ENCODE measurements at places on chromosomes 1 and 21.
A peak's percentile ranks its signal among the peaks of the same experiment; 100 is the strongest.

DNA sequence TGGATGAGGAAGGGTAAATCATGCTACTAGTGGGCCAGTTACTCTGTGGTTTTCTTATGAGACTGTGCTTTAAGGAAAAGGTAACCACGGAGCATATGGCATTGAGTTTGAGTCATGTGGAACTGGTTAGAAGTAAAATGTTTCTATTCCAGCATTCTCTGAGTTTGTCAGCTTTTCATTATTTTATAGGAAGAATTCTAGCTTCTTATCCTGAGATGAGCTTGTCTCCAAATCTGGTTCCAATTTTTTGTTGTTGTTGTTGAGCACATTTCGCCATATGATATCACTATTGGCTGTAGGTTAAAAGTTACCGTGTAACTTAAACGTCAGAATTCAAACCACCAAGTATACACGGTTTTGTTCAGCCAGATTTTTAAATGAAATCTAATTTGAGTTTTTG, 69.9 kb downstream of the ATF6 start:
- DNase-seq: no peak

- peak; percentile 77 for DNase-seq
Measured at GRCh38 chr1:37479255-37480124, 5.1 kb downstream of the ZC3H12A start.

GRCh38 chr1:37628026-37628556, 6.6 kb downstream of the RSPO1 start:
- DNase-seq: no peak

DNA sequence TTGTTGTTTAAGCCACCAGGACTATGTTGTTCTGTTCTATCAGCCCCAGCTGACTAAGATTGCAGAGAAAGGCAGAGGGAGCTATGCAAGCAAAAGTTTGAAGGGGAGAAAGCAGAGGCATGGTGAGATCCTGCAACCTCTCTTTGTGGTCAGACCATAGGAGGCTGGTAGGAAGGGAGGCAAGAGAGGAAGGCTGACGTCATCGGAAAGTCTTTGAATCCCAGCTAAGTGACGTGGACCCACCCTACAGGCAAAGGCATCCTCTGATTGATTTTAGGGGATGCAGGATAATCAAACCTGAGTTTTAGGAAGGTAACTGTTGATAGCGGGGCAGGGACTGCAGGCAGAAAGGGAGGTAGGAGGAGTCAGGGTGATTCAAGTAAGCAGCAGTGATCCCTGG, 23.3 kb upstream of the TNNI1 start:
- no peak for DNase-seq

DNA sequence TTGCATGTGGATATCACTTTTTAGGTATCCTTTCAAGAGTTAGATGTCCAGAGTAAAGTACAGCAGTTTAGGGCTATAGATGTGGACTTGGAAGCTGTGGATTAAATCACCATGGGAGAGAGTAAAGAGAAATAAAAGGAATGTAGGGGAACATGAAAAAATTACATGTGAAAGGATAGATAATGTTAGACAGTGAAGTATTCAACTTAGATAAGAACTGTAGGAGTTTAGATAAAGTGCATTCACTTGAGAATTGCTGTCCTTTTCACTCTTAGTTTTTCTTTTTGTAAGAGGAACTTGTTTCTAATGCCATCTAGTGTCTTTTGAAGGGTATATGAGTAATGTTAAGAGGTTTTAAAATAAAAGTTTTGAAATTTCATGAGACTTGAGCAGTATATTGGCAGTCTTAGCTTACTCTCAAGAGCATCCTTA, 40.1 kb downstream of the MAST2 start:
- no peak for DNase-seq

DNA sequence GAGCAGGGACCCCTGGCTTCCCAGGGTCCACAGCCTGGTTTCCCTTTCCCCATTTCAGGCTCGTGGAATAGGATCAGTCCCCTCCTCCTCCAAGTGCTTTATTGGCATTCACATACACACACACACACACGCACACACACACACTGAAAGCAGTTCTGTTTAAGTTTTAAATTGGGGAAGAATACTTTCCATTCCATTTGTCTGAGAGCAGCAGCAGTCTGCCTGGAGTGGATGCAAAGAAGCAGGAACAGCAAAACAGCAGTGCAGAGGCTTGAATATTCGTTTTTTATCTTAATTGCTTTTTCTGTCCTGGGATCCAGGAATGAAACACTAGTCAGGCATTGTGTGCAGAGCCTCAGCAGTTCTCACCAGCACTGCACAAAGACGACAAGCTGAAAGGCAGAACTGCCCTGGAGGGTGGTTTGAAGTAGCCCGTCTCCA, 7.1 kb downstream of the CYB561D1 start:
- no peak for DNase-seq

GRCh38 chr1:157115429-157115838, 15.8 kb upstream of the ETV3L start:
- no peak for DNase-seq

GRCh38 chr1:17419626-17420328, 19.7 kb downstream of the RCC2 start:
- peak; percentile 73 for DNase-seq

GRCh38 chr21:31287201-31287600, 56.9 kb downstream of the TIAM1 start:
- DNase-seq: no peak

DNA sequence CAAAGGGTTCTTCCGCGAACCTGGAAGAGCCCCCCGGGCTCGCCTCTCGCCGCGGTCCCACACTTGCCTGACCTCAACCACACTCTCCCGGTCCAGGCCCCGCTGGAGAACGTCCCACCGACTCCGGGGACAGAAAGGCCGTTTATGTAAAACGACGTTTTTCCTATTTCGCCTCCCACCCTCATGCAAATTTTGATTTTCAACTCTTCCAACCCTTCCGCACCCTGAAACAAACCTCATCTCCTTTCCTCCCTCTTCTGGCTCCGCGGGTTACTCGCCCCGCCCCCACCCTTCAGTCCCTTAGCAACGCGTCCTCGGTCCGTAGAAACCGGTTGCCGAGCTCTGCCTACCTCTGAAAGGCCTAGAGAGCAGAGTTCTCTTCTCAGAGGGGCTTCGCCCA, at the start of gene C1orf141:
C1orf141 (minus strand) TSS at position 276 of the 400 bp plus-strand sequence. CDS start 7,730 bp downstream, outside the sequence.
- no peak for DNase-seq

GRCh38 chr1:58818075-58818474, 34.2 kb upstream of the JUN start:
- DNase-seq: no peak

DNA sequence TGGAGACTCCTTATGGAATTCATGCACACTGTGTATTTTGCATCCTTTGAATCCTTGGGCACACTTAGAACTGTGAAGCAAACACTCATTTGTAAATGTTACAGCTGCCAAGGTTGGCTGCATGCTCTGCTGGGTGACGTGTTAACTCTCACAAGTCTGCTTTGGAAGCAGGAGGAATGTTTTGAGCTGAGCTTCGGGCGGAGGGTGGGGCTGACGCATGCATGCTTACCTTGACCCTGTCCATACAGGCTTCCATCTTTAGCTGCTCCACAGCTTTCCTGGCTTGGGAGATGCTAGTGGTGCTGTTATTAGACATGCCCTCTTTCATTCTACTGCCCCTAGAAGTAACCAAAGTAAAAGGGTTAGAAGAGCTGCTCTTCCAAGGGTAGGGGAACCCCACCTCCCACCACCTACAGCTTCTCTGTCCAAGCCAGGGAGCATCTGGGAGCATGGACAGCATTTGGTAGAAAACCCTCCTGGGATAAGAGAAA, 66.0 kb downstream of the GNG4 start:
- DNase-seq: no peak

DNA sequence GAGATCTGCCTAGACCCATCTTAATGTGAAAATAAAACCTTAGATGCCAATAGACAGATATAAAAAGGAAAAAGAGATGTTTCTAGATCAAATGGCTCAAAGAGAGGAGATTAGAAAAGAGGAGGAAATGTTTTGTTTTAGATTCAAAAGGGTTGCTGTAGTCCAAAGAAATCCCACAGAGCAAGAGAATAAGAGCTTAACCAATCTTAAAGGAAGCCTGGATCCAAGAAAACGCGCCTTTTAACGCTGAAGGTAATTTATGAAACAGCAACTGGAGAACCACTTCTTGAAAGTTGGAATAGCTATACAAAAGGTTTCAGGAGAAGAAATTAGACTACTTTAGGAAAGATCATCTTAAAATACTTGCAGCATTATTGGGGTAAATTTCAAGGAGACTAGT, 298.8 kb downstream of the BRINP2 start:
- no peak for DNase-seq

DNA sequence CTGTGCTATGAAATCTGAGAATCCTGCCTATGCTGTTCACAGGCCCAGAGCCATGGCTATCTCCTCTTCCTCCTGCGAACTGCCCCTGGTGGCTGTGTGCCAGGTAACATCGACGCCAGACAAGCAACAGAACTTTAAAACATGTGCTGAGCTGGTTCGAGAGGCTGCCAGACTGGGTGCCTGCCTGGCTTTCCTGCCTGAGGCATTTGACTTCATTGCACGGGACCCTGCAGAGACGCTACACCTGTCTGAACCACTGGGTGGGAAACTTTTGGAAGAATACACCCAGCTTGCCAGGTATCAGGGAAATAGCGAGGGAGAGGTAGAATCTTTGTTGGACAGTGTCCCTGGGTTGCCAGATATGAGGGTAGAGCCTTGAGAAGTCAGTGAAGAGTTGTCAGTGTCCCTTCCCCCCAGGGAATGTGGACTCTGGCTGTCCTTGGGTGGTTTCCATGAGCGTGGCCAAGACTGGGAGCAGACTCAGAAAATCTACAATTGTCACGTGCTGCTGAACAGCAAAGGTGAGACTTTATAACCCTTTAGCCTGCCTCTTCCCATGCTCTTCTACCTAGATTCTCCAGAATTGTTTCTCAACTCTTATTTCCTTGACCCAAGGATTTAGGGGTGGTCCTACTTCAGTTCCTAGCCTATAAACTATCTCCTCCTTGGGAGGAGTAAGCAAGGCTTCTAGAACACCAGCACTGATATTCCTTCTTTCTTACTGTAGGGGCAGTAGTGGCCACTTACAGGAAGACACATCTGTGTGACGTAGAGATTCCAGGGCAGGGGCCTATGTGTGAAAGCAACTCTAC, 1.4 kb downstream of the NIT1 start:
- peak; percentile 59 for DNase-seq

DNA sequence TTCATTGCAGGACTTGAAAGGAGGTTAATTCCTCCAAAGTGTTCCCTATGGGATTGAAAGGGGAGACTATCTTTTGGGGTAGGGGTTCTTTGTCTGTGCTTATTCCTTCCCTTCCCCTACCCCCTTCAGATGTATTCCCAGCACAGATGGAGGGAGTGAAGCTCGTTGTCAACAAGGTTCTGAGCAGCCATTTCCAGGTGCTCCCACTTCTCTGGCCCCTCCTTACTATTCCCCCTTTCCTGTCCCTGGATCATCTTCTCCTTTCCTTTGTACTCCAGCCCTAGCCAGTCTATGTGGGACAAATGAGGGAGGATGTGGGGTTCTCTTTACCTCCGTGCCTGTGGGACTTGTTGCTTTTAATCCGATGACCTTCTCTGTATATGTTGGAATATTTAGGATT, 899 bp downstream of the TOMM40L start:
- DNase-seq: no peak

DNA sequence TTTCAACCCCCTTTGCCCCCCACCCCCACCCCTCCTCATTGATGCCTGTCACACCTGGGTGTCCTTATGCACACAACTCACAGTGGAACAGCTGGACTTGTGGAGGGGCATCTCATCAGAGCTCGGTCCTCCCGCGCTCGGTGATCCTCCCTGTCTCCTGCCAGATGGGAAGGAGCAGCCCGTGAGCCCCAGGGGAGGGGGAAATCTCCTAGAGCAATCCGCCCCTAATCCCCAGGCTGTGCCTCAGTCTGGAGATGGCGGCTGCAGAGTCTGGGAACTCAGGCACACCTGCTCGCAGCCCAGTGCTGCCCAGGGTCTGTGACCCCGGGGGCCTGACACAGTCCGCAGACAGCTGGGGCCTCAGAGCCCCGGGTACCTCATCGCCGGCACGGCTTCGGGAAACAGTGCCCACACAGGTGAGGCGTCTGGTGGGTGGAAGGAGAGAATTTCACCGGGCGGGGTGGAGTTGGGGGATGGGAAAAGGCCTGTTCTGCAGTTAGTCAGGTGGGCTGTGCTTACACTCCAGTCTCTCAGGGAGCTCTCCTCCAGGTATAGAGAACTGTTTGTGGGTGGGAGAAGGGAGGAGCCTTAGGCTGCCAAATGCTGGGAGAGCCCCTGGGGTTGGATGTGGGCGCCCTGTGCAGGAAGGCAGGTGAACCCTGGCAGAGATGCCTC, 29.3 kb downstream of the TMCC2 start:
- DNase-seq: no peak

- no peak for DNase-seq
Measured at GRCh38 chr1:67735806-67736627, 51.0 kb downstream of the GADD45A start.

GRCh38 chr1:159067699-159068621, 8.6 kb downstream of the AIM2 start:
- no peak for DNase-seq

DNA sequence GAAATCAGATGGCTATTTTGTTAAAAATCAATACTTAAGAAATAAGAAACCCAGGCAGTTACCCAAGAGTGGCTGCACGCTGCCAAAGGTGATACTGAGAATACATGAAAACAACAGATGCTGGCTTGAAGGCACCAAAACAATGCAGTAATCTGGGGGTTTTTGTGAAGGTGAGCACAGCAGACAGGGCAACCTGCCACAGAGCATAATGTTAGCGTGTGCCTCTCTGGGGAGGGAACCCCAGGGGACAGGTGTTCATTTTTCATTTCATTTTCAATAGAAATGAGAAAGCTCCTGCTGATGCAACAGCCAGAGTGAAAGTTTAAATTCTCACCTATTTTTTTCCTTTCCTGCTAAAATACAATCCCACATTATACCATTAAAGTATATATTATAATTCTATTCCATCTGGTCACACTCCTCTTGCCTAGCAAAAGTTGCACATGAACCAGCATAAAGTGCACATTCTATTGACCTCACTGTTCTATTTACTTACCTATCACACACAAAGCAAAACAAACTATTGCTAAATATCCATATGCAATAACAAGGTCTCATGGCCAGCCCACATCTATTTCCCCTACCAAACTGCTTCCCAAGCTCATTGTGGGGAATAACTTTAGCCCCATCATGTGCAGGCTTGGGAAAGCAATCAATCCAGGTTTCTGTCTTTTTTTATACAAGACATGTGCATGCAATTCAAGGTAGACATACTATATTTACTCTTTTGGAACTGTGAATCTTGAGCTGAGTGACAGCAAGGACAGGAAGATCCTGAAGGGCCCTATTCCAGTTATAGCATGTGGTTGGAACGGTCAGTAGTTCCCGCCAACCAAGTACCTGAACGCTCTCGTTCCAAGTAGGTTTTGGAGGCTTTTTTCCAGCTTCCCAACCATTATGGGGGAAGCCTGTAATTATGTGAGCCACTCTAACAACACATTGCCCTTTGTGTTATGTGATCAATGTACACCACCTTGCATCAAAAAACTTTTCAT, 173.6 kb downstream of the RERE start:
- DNase-seq: no peak
